ENCODE measurements at places on chromosomes 5 and 9. TPM values are rescaled to one million over a fixed set of nuclear protein-coding genes. Genes with fewer than 3 reads are reported as not detected.
A peak's percentile ranks its signal among the peaks of the same experiment; 100 is the strongest.

LVRN gene
- total RNA-seq, result 1.5 TPM

ECSCR gene
- 46.6 TPM for total RNA-seq

GRCh38 chr5:65696892-65697291 lies 25.0 kb downstream of the SGTB start:
- DNase-seq, result no peak

GRCh38 chr9:135415586-135415985 lies 64.0 kb upstream of the PPP1R26 start:
- peak; percentile 43 for DNase-seq

GRCh38 chr9:15642369-15642962 lies 89.6 kb downstream of the CCDC171 start:
- DNase-seq, result no peak

- no peak for DNase-seq
Measured at GRCh38 chr5:22033066-22033465, 820.1 kb downstream of the CDH12 start.

DNA sequence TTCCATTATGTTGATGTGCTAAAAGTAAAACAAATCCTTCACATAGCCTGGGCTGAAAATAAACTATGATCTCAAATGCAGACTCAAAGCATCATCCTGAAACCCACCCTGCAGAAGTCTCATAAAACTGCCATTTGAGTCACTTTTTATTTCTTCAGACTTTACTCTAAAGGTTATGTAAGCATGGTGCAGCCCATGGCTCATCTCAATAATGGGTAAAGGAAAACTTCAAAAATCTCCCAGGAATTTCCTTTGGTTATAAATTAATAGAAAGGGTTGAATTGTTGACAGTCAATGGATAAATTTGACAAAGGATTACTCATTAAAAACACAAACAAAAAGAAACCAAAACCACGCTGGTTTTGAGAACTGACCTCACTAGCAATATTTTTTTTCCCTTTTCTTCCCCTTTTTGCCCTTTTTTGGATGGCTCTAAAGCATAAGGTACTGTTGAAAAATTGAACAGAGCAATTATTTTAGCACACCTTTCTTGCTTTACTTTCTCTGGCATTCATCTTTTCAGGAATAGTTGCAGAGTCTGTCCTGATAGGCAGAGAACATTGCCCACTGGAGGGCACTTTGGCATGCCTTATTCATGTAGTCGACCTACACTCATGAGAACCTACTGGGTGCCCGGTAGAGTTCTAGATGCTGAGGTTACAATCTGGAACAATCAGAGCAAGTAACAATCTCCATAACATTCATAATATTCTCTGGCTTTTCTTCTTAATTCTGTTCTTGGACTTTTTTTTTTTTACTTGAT lies 191.4 kb downstream of the TMEM167A start:
- DNase-seq, result no peak

DNA sequence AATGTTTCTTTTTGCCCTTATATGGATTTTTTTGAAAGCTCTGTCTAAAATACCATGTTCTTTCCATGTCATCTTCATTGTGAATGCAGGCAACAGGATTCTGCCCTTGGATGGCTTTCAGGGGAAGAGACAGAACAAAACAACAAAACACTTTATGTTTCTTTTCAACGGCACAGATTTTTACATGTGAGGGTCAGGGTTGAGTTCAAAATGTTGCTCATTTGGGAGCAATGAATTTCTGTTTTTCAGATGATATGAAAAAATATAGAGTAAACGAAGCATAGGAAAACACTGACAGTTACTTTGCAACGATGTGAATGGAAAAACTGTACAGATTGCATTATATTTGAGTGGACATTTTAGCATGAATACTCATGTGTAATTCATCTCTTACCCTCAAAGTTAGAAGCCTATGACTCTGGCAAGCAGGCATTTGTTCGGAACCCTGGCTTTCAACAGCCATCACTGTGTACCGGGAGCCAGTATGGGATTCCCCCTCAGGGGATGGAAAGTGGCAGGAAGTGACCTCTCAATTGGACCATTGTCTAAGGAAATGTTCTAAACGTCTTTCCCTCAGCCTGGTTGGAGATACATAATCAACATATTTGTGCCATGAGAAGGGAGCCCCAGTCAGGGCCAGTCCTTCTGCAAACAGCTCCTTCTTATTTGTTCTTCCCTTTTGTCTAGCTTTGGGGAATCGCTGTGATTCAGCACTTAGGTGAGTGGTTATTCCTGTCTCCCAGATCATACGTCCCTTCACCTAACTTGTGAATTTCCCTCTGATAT lies 153.9 kb upstream of the MEF2C start:
- no peak for DNase-seq

GRCh38 chr5:139768807-139769465 lies 26.7 kb upstream of the PSD2 start:
- DNase-seq, result no peak

Measured in posterior vena cava (tissue), 2 donors.